ENCODE measurements at places on chromosomes 16 and 17. TPM values are rescaled to one million over a fixed set of nuclear protein-coding genes. Genes with fewer than 3 reads are reported as not detected.
A peak's percentile ranks its signal among the peaks of the same experiment; 100 is the strongest.

DNA sequence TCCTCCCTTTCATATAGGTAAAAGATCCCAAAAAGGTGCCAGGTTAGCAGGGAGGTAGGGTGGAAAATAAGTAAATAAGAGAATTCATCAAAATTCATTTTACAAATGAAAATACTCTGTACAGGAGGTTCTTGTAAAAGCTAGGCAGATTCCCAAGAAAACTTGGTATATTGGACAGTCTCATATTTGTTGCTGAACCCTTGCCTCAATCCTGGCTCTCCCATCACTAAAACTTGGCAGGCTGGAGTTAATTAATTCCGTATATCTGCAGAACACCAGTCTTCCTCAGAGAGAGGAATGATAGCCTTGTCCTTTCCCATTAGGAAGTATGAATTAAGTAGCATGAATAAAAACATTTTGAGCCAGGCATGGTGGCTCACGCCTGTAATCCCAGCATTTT is 66.2 kb upstream of the MTMR4 start:
- DNase-seq: no peak
- H3K4me1 ChIP-seq: no peaks in the 10 kb centered on the region
- H3K27me3 ChIP-seq: peaks cover 4% of the 10 kb centered on the region

- no peaks in the 10 kb centered on the region for H3K4me1 ChIP-seq
- no peak for DNase-seq
- no peaks in the 10 kb centered on the region for H3K36me3 ChIP-seq
- no peak overlapping the region for H3K4me3 ChIP-seq
- no peak overlapping the region for H3K27ac ChIP-seq
Measured at GRCh38 chr17:73267648-73268537, 6.2 kb upstream of the CPSF4L start.

DNA sequence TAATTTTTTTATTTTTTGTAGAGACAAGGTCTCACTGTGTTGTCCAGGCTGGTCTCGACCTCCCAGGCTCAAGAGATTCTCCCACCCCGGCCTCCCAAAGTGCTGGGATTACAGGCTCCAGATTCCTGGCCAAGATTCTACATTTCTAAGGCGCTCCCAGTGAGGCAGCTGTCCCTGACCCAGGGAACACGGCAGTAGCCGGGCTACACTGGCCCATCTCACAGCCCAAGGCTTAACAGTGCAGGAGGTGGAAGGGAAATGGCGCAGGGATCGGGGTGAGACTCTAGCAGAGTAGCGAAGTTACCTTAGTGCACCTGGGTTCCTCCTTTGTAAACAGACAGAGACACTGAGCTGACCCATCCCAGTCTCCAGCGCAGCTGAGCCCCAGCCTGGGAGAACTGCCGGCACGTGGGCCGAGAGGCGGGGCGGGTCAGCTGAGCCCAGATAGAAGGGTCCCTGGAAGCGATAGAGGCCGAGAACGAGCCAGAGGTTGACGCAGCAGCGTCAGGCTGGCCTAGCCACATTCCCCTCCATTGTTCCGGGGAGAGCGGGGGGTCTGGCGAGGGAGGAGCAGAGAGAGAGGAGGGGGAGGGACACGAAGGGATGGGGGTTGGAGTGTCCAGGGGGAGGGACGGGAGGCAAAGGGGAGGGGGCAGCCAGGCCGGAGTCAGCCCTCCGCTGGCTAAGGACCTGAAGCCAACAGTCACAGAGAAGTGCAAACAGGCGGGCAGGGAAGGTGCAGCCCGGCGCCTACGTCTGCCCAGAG is 2.5 kb downstream of the CARHSP1 start:
- H3K27me3 ChIP-seq: no peaks in the 10 kb centered on the region
- H3K36me3 ChIP-seq: peaks cover 12% of the 10 kb centered on the region
- peak overlapping the region; percentile 70 for H3K27ac ChIP-seq
- peak overlapping the region; percentile 85 for H3K4me3 ChIP-seq

- H3K4me1 ChIP-seq: peaks cover 43% of the 10 kb centered on the region
- peaks cover 3% of the 10 kb centered on the region for H3K36me3 ChIP-seq
- H3K4me3 ChIP-seq: no peak overlapping the region
- H3K27ac ChIP-seq: no peak overlapping the region
Measured at GRCh38 chr17:74460996-74461395, 5.4 kb upstream of the CD300A start.

- peaks cover 2% of the 10 kb centered on the region for H3K36me3 ChIP-seq
- H3K27me3 ChIP-seq: no peaks in the 10 kb centered on the region
- H3K27ac ChIP-seq: peak overlapping the region; percentile 86
- peaks cover 24% of the 10 kb centered on the region for H3K4me1 ChIP-seq
Measured at GRCh38 chr17:50943575-50943933, 77.4 kb upstream of the TOB1 start.

DNA sequence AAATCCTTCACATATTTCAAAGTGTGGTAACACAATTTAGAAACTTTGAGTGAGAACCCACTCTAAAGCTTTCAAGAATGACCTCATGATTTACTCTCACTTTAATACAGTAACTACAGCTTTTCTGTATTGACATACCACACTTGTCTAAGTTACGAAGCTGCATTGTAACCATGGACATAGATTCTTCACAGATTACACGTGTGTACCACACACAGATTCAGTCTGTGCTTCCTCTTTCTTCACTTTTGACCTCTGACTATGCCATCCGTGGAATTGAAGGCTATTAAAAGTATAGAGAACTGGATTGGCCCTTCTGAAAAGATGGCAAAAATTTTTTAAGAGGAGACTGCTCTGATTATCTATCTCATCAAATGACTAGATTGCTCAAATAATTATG is 172.7 kb downstream of the TANC2 start:
- peaks cover 2% of the 10 kb centered on the region for H3K27me3 ChIP-seq
- no peak overlapping the region for H3K4me3 ChIP-seq
- H3K27ac ChIP-seq: no peak overlapping the region
- no peaks in the 10 kb centered on the region for H3K36me3 ChIP-seq
- no peaks in the 10 kb centered on the region for H3K4me1 ChIP-seq

AXIN2 gene
- 5.2 TPM for total RNA-seq

PRR15L gene
- not detected for total RNA-seq

SPNS2 gene
- 0.17 TPM for total RNA-seq

CRHR1 gene
- not detected for total RNA-seq

CRYM gene
- not detected for total RNA-seq
